ENCODE measurements at places on chromosomes 11 and 22.

GRCh38 chr11:117345039-117345438 lies 17.4 kb downstream of the CEP164 start:
- DNase-seq: no peak

DNA sequence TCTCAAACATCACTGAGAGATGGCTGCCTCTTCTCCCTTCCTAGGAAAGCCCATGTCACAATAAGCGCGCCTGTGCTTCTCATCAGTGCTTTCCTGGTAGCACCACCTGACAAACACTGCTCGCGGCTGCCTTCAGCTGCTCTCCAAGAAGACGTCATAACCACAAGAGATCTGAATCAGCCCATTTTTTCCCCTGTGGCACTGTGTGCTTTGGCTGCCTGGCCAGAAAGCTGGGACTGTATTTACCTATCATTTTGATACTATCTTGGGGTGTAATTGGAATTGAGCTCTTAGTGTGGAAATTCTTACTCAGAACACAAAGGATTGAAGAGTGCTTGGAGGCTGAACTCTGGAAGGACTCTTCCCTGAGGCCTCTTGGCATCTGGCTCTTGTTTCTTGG lies 50.3 kb upstream of the EHF start:
- no peak for DNase-seq

DNA sequence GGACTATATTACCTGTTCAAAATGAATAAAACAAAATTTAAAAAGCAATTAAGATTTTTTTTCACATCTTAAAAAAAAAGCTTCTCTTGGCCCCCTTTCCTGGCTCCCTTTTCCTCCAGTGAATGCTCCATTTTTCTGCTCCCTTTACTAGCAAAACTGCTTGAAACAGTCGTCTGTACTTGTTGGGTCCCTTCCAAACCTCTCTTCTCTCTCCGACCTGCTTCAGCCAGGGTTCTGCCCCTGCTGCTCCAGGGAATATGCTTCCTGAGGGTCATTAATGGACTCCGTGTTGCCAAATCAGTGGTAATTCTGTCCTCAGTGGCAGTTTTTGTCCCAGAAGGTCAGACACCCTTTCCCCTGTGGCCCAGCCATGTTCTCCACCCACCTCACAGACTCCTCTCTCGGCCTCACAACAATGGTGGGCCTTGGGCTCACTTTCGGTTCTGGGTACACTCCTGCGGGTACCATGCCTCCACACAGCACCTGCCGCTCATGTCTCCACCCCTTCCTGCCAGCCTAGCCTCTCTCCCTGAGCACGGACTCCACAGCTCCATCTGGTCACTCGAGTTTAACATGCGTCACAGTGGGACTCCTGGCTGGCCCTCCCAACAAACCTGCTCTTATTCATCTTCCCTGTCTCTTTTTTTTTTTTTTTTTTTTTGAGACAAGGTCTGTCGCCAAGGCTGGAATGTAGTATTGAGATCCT lies 7.8 kb upstream of the POLR3H start:
- no peak for DNase-seq

- DNase-seq: no peak
These were observed 89.0 kb downstream of the MUC15 start for GRCh38 chr11:26483108-26483507.

- DNase-seq: no peak
These were observed 1564.8 kb upstream of the TENM4 start for GRCh38 chr11:81005595-81005994.

DNA sequence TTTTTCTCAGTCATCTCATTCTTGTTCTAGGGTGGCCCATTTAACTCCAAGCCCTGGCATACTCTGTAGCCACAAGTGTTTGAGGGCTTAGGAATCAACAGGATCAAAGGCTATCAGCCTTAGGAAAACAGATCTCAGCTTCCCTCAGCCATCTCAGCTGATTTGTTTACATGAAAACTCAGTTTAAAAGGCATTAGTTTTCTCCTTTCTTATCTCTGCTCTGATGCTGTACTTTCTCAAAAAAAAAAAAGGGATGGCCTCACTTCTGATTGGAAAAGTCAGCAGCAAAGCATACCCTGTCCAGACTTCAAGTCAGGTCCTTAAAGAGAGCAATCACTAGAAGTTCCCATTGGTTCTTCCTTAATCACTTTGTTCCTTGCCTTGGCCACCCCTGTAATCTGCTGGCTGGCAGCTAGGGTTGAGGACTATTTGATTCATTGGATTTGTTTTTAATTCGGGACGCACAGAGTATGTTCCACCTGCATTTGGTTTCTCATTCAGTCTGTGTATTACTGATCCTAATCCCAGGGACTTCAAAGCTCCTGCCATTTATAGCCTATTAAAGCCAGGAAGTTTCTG lies 102.8 kb downstream of the EXT2 start:
- no peak for DNase-seq

DNA sequence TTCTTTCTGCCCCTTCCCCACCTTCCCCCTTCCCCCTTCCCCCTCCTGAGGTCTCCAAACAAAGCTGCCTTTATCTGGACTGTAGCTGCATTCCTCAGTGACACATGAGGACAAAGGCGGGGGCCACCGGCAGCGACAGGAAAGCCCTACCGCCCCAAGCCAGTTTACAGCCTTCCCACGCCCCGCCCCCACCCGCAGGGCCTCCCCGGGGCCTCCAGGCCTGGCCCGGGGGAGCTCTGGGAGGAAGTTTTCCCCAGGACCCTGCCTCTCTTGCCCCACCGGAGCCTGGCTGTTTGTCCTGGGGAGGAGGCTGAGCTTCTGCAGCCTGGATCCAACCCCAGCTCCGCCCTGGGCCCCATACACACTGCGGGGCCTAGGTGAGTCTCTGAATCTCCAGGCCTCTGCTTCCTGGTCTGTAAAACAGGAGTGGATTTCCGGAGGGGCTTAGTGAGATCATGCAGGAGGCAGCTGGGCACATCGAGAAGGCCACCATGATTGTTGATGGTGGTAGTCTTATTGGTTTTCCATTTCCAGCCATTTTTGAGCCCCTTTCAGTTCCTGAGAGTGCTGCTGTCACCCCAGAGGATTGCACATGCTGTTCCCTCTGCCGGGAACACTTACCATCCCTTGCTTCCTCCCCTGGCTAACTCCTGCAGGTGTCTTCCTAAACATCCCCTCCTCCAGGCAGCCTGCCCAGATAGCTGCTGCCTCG lies 130.7 kb downstream of the MN1 start:
- DNase-seq: no peak

DNA sequence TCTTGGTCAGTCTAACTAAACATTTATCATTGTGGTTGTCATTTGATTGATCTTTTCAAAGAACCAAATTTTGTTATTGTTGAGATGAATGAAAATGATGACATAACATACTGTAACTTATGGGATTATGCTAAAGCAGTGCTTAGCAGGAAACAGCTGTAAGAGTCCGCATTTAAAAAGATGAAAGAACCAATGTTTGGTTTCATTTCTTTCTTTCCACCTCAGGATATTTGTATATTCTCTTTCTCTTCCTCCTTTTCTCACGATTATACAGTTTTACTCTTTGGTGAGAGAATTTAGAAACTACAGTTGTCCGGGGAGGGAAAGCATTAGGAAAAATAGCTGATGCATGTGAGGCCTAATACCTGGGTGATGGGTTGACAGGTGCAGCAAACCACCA lies 23.1 kb downstream of the PIH1D2 start:
- no peak for DNase-seq

DNA sequence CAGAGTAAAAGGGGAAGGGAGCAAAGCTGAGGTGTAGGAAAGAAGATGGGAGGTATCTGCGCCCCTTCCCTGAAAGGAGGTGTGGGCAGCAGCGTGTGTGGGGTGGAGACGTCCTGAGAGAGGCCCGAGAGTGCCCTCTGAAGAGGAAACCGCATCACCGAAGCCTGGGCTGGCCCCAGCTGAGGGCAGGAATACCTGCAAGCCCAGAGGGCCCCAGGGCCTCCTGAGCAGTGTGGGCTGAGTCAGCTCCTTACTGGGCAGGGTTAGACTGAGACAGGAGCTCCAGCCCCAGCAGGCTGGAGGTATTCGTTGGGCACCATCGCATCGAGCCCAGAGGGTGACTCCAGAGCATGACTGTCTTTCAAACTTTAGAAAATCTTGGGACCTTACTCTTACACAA lies 534.0 kb upstream of the B3GAT1 start:
- DNase-seq: no peak

- no peak for DNase-seq
These were observed 63.7 kb downstream of the PPP6R3 start for GRCh38 chr11:68524213-68524612.

- no peak for DNase-seq
These were observed 22.0 kb downstream of the FADS3 start for GRCh38 chr11:61869429-61869707.

DNA sequence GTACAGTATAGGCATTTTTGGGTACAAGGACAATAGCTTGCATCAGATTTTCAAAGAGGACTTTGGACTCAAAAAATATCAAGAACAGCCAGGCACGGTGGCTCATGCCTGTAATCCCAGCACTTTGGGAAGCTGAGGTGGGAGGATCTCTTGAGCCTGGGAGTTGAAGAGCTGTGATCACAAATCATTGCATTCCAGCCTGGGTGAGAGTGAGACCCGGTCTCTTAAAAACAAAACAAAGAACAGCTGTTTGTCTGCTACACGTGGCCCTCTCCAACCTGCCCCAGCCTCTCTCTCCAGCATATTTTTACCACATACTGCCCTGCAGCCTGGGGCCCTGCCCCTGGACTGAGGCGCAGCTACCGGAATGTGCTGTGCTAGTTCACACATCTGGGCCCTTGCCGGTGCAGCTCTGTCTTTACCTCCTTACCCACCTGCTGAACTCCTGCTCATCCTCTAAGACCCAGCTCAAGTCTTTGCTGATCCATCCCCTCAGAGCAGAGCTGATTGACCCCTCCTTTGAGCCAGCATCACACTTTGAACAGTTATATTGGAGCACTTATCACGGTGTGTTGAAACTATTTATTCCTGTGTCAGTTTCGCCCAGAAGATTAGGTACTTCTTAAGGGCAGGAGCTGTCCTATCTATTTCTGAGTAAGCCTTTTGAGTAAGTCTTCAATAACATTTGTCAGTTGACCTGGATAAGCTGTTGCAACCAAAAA lies 29.4 kb downstream of the GRIK4 start:
- DNase-seq: no peak

- DNase-seq: peak; percentile 30
These were observed 132.3 kb upstream of the C11orf58 start for GRCh38 chr11:16605894-16606783.

DNA sequence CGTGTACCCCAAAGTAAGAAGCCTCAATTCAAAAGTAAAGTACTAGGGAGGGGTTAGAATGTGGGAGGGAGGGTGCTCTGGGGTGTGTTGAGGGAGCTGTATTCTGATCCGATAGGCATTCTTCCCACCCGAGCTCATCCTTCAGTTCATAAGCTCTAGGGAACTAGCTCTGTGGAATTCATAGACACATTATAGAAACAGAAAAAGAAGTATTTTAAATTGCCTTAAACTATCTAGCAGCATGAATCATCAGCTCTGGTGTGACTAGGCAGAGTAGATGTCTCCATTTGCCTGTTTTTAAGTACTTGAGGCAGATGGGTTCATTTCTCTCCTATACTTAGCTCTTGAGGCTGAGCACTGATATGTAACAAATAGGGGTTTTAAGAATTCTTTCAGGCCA lies 7.3 kb upstream of the SGSM3 start:
- no peak for DNase-seq

DNA sequence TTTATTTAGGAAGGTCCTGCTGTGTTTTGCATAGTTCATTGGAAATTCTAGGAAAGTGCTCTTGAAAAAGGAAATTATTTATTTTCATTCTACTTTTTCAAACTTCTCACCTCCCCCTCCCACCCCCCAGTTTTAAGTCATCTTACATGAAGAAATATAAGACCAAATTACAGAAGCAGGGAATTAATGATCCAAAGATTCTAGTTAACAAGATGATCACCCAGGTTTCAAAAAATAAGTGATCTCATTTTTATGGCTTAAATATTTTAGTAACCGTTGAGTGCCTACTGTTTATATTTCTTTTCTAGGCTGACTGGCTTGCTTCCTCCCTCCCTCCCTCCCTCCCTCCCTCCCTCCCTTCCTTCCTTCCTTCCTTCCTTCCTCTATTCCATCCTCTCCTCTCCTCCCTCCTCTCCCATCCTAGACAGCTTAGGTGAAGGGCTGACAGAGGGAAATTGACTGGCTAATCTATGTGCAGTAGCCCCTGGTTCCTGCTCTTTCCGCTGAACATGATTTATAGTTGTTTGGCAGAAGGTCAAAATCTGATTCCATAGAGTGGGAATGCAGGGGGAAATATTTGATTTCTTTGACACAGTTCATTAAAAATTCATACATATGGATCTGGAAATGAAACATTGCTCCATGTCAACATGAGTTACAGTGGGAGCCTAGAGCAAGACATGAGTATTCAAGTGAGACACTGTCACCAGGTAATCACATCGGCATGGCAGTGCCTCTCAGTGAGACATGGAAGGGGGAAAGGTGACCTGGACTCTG lies 123.4 kb downstream of the COMMD9 start:
- DNase-seq: no peak

- DNase-seq: no peak
These were observed 134.3 kb downstream of the BRD1 start for GRCh38 chr22:49693416-49693815.

DNA sequence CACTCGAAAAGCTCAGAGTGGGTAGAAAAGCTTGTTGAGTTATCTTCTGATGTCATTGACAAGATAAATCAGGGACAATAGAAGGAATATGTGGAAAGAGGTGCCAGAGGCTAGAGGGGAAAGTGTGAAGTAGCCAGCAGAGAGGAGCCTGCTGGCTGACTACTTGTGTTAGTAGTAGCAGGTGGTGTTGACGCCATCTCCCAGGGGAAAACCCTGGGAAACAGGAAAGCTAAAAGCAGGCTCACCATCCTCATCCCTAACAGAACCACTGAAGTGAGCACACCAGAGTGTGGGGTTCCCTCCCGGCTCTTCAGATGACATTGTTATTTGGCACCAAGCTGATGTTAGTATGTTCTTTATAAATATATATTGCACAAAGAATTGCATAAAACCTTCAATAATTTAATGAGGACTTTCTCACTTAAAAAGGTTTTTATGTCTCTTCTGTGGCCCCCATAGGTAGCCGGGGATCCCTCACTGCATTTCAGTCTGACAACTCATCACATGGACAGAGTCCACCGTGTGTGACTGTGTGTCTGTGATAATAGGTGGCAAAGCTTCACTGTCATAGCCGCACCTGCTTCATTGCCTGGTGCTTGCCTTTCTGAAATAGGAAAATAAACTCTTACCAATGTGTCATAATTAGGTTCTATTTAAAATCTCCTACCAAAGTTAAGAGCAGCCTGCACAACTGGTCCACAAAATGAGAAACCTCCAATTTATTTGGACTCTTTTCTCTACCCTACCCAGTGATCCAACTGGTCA lies 63.2 kb upstream of the TOP3B start:
- no peak for DNase-seq

GRCh38 chr22:36850056-36850455 lies 10.8 kb upstream of the NCF4 start:
- no peak for DNase-seq

DNA sequence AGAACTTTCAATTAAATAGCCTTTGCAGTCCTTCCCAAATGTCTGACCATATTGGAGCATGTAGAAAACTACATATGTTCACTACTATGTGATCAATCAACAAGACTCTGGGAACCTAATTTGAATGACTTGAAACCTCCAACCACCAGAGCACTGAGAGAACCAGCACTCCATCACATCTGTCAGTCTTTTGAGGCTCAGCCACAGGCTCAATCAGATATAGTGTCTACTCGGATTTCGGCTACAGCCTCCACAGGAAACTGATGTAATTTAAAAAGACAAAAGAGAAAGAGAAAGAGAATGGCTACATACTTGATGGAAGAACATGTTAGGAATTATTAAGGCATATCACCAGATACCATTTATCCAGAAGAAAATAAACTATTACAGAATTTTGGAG lies 859.0 kb downstream of the FAM181B start:
- DNase-seq: no peak

- DNase-seq: no peak
These were observed 39.8 kb downstream of the MYO18B start for GRCh38 chr22:25781801-25782200.

- no peak for DNase-seq
These were observed 18.6 kb downstream of the TP53AIP1 start for GRCh38 chr11:128924104-128924503.
